ENCODE measurements at places on chromosomes 13 and 19.

DNA sequence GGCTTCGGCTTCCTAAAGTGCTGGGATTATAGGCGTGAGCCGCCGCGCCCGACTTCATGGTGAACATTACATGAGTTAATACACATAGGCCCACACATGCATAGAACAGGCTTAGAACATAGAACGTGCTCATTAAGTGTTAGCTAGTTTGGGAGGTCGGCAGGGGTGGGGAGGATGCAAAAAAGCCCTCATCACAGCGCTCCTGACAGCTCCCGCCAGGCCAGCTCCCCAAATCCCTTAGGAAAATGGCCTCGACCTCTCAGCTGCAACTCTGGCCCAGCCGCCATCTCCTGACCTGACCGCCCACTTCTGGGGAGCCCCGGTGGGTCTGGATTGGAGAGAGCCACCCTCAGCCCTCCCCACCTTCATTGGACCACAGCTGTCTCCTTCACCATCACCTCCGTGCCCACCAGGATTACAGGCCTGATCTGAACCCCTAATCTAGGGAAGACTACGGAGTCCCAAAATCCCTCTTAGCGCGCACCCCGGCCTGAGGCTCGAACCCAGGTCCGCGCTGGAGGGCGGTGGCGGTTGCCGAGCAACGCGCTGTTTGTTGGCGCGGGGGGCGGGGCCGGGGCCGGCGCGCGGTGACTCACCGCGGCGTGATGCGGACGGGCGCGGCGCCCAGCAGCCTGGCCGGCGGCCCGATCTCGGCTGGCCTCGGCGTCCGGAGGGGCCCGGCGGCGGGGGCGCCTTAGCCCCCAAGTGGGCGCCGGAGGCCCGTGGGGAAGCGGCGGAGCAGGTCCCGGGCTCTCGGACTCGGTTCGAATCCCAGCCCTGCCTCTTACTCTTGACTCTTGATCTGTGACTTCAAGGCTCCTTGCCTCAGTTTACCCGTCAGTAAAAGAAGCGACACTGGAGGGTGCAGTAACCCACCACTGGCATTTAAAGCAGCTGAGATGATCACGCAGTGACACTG lies 26.7 kb upstream of the NANOS3 start:
- DNase-seq: peak; percentile 84

GRCh38 chr13:84417416-84417815 lies 535.1 kb upstream of the SLITRK1 start:
- no peak for DNase-seq

GRCh38 chr19:48842789-48843162 lies 6.5 kb upstream of the HSD17B14 start:
- DNase-seq: peak; percentile 75

DNA sequence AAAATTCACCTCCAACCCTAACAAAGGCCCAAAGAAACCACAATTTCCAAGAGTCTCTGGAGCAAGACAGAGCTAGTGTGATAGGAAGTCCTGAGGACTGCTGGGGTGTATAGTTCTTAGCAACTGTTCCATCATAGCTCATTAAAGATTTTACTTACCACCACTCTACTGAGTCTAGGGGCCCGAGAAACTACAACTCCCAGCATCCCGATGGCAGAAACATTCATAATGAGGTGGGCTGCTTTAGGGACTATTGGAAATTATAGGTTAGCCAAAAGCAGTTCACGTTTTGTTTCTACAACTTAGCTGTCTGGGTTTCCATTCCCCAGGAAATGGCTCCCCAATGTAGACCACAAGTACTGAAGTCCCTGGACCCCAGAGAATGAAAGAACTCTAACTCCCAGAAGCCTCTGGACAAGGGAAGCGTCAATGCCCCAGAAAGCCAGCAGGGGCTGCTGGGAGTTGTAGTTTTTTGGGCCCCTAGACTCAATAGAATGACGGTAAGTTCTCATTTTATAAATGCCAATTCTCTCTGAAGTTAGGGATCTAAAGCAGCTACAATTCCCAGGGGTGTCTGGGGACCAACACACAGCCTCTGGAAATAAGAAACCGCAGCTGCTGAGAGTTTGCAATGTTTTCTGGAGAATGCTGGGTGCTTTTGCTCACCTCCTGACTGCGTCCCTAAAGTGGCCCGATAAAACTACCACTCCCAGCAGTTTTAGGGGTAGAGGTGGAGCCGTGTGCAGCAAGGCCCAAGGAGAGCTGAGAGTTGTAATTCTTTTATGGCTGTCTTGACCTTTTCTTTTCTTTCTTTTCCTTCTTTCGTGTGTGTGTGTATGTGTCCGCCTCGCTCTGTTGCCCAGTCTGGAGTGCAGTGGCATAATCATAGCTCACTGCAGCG lies 11.1 kb downstream of the FTL start:
- no peak for DNase-seq

DNA sequence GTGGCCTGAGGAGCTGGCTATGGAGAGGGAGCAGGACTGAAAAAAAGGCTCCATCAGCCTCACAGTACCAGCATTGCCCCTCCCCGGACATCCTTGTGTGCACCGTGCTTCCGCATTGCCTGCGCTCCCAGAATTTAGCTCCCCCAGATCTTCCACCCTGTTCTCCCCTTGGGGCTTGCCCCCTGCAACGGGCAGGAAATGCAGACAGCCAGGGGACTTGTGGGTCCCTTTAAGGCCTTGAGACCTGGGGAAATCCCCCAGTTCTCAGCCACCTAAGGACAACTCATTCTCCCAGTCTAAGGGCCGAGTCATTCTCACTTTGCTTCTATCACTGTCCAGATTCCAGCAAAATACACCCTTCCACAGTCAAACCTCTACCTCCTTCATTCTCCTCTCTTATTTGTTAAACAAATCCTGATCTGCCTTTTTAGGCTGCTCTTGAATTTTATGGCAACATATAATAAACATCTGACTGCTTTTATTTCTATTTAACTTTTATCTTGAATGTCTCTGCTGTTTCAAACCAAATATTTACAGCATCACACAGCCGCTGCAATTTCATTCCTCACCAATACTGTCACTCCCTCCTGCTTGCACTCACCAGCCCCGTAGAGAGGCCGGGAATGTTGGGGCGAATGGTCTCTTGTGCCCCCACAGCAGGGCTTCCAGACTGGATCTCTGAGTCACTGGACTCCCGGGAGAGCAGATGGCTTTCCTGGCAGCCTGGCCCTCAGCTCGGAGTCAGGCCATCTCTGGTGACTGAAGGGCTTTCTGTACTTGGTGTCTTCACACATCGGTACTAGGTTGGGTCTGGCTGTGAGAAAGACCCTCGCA lies 221.9 kb downstream of the TSHZ3 start:
- no peak for DNase-seq

- no peak for DNase-seq
Measured at GRCh38 chr19:52670046-52670445, 31.9 kb upstream of the ZNF83 start.

GRCh38 chr19:3984908-3985642 lies at the start of gene EEF2:
TSS of gene EEF2 (minus strand) at chr19:3985463. CDS start at chr19:3985380, 83 bp downstream.
- peak; percentile 96 for DNase-seq

DNA sequence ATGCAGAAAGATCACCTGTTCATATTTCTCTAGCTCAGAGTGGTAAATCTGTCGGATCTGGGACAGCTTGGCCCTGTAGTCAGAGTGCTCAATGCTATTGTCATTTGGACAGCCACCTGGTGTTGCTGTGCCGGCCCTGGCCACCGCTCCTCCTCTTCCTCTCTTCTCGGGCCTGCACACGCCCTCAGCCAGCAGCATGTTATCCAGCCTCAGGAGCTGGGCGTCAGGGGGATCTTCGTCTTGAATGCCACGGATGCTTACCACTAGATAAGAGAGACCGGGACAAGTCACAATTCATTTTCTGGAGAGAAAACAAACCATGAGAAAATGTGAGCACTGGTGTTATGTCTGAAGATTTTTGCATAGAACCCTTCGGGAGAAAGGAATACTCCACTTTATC lies 32.5 kb downstream of the CILP2 start:
- DNase-seq: no peak

- DNase-seq: no peak
Measured at GRCh38 chr13:96218475-96218874, 128.6 kb downstream of the HS6ST3 start.

DNA sequence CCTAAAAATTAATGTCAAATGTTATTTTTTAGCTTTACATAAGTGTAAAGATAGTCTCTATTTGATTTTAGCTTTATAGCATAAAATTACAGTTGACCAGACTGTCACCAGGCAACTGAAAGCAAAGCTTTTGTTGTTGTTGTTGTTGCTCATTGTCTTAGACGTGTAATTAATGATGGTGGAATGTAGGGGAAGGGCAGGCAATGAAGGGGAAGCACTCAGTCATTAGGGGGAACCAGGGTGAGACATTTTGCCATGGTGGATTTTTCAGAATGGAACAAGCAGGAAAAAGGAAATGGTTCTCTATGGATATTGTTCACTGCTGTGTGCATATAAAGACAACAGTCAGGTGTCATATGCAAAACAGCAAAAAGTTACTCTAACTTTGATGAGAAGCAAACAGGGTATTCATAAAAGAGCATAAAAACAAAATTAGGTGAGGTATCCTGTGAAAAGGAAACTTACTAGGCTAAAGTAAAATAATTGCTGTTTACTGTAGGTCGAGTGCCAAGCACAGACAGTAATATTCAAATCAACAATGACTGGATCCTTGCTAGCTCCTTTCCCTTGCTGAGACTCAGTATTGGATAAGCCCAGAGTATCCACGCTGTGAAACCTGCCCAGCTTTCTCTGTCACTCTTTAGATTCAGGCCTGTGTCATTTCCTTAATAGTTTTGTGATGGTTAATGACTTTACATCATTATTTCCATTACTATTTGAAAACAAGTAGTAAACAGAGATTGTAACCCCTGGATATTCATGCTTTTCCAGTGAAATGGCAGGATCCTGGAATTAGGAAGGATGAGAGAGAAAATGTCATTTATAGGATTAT lies 110.5 kb downstream of the LRCH1 start:
- no peak for DNase-seq

DNA sequence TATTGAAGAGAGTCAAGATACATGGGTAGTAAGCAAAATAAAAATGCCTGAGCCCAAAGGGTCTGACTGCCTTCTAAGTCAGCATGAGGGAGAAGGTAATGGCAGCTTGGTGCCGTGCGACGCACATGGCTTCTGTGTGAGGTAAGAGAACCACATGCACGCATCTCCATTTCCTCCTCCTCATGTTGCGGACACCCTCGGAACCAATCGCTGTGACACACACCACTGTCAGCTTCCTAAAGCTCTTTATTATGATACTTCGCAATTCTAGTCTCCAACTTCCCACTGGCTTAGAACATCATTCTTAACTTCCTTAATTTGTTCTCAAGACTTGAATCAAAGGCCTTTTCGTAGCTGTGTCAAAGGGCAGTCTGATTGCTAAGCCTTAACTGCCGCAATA lies 170.1 kb downstream of the OXGR1 start:
- no peak for DNase-seq

DNA sequence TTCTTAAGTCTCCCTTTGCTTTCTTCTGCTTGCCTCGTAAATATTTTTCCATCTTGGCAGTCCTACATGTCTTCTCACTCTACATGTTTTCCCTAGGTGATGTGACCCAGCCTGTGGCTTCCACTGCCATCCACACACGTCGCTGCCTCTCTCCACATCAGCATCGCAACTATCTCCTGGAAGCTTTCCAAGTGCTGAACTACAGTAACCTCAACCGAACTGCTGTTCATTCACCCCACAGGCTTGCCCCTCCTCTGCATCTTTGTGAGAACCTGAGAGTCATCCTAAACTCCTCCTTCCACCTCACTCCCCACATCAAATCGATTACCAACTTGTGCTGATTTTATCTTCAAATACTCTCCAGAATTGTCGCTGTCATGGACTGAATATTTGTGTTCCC lies 41.2 kb upstream of the USPL1 start:
- peak; percentile 62 for DNase-seq

GRCh38 chr13:45238945-45239795 lies 38.3 kb upstream of the KCTD4 start:
- DNase-seq: no peak

DNA sequence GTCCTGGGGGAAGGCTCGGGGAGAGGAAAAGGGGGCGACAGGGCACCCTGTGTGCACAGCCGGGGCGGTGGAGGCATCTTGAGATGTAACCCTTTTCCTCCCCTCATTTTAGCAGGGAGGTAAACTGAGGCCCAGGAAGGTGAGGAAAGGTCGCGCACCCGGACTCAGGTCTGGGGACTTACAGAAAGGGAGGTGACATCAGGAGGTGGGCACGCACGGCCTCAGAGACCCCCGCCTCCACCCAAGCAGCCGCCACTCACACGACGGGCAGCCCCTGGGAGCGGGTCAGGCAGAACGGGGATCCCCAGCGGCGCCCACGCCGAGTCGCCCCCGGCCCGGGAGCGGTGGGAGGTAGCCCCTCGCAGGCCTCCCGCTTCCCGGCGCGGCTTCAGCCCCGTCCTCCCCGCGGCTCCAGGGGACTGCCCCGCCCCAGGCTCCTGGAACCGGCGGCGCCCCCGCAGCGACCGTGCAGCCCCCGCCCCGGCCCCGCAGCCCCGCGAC lies 477 bp downstream of the PIP5K1C start:
- DNase-seq: peak; percentile 70

- DNase-seq: no peak
Measured at GRCh38 chr13:40433577-40433976, 232.9 kb downstream of the FOXO1 start.

DNA sequence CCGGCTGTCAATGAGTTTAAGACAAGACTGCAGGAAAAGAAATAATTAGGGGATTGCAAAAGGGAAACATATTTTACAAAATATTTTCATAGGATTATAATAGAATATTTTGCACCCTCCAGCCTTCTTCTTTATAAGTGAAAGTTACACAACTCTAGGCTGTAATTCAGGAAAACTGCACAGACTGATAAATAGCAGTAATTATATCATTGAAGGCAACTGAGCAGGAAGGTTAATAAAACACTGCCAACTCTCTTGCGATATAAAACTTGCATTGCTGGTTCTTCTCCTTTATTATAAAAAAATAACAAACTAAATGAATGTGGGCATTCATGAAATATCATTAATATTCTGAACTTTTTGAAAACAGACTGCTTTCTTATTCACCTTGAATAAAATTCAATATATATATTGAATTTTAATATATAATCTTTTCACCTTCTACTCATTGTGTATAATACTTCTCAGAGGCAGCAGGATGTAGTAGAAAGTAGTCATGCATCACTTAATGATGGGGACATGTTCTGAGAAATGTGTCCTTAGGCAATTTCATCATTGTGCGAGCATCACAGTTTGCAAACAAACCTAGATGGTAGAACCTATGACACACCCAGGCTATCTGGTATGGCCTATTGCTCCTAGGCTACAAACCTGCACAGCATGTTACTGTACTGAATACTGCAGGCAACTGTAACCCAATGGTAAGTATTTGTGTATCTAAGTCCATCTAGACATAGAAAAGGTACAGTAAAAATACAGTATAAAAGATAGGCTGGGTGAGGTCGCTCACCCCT lies 24.9 kb upstream of the STARD13 start:
- no peak for DNase-seq

GRCh38 chr13:86591862-86592261 lies 792.6 kb upstream of the SLITRK6 start:
- DNase-seq: no peak

- DNase-seq: no peak
Measured at GRCh38 chr13:97339019-97339987, 94.7 kb upstream of the RAP2A start.

DNA sequence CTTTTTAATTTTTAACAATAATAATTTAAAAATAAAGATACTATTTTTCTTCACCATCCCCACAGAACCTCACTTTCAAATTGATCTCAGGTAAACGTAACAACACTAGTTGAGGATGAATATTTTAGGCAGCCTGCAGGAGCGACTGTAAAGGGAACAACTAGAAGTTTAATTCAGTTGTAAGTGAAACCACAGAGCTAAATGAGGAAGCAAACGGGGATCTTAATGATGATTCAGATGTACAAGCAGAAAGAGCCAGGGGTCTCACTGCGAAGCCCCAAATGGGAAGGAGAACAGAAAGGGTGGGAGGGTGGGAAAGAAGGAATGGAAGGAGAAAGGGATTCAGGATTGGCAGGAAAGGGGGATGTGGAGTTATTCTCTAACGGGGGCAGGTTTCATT lies 54.6 kb upstream of the RAP2A start:
- DNase-seq: no peak
